ENCODE measurements at places on chromosomes 11 and 22. TPM values are rescaled to one million over a fixed set of nuclear protein-coding genes. Genes with fewer than 3 reads are reported as not detected.

Gene SCGB1D1
- total RNA-seq, result not detected

Gene HYOU1
- 129 TPM for total RNA-seq

Gene KCNK4
- total RNA-seq, result not detected

Gene GVQW3
- total RNA-seq, result 14.8 TPM

Gene PLAAT3
- 8.0 TPM for total RNA-seq

DNA sequence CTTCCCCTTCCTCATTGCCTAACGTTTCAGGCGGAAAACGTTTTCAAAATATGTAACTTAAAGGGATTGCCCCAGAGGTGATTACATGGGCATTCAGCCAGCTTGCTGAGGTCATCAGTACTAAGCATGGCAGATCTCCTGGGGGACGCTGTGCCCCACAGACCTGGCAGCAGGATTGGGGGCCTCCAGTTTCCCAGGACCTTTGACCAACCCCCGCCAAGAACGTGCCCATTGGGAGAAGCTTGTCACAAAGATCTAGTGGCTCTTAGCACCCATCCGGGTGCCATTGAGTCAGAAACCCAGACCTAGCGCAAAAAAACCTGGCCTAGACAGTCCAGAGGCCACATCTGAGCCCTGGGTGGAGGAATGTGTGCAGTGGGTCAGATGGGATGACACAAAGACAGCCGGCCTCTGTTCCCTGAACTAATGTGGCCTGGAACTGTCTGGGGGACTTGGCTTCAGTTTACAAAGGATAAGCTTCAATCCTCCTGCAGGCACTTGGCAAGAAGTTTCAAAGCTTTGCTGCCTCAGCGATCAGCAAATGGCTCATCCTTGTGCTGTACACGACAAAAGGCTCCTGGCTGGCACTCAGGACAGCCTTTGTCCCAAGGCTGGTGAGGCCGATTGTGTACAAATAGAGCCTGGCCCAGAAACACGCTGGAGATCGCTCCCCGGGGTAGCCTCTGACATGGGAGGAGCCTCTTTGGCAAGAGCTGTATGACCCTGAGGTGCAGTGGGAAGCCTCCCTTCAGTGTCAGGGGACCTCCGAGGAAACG is 9.5 kb downstream of the C1QTNF6 start:
- peak; percentile 85 for DNase-seq

- DNase-seq, result no peak
Measured at GRCh38 chr22:23098718-23099530, 28.6 kb downstream of the GNAZ start.

DNA sequence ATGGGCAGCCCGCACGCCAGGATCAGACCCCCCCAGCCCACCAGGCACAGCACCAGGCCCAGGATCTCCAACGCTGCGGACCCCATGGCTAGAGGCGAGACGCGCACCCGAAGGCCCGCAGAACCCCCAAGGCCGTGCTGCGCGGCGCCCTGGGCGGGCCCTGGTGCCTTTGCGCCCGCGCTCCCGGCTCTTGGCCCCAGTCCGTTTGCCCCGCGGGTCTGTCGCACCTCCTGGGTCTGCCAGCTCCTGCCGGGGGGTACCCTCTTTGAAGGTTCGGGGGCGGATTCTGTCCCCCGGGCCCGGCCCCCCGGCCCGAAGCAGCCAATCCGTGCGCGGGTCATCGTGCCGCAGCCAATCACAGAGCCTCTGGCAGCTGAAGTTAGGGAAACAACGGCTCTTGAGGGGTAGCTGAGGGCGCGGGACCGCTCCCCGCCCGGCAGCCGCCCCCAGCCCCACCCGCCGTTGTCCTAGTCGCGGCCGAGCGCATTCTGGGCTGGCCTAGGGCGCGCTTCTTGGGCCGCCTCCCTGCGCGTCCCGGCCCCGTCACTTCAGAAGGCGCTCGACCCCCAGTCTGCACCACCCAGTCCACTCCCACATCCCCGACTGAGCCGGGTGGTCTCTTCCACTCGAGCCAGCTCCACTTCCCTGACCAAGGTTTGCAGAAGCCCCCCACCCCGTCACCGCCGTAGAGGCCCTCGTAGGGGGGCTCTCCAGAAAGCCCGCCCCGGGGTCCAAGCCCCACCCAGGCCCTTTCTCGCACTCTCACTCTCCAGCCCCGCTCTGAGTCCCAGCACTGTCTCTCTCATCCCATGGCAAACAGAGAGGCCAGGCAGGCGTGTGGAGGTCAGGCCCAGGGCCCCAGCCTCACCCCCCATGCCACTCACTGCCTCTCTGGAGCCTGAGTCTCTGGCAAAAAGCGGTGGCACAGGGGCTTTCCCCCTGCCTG is at the start of gene CLDN5:
TSS of gene CLDN5 (minus strand) at position 241 of the 946 bp plus-strand sequence. CDS start at position 86, 155 bp downstream.
- peak; percentile 75 for DNase-seq

- no peak for DNase-seq
Measured at GRCh38 chr11:122209619-122210366, 93.8 kb upstream of the BLID start.

- DNase-seq, result no peak
Measured at GRCh38 chr22:47202819-47203553, 440.5 kb downstream of the TBC1D22A start.

DNA sequence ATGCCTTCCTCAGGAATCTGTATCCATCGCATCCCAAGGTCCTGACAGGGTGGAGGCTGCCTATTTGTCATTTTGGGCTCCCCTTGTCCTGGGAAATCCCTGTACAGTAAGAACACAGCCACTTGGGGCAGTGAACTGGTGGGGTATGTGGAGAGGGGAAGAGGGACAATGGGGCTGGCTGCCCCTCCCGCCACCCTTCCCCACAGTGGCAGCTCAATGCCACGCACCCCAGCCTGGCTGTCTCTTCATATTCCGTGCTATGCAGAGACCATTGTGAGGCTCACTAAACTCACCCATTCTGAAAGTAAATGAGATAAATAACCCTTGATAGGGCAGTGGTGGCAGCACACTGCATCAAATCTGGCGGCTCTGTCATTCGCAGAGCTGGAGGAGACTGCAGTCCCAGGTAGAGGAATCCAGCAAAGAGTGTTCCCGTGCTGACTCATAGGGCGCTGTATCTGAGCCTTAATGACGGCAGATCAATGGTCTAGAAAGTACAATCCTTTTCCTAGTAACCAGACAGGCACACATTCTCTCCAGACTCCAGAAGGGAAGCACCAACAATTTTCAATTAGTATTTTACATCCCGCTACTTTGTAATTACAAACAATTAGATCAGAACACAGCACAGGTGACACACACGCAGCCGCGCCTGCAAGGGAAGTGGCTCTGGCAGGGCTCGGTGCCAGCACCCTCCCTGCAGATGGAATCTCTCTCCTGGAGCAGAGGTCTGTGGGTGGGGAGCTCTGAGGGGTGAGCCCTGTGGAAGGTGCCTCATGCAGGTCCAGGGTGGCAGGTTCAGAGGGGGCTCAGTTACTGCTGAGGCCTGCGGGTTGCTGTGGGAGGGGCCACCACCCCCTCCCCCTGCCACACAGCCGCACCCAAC is 167.9 kb upstream of the B3GAT1 start:
- DNase-seq, result no peak

DNA sequence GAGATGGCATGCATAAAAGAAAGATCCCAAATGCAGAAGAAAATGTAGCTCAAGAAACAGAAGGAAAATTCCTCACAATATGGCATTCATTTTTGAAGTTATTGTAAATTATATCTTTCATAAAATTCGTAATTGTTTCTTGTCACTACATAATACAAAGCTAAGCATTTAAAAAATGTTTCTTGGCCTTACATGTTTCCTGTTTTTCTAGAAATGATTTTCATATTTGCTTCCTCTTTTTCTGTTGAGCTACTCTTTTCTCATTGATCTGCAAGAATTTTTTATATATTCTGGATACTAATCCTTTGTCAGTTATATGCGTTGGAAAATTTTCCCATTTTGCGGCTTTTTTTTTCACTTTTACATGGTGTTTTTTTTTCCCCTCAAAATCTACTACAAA is 48.0 kb downstream of the ENTHD1 start:
- DNase-seq, result no peak

DNA sequence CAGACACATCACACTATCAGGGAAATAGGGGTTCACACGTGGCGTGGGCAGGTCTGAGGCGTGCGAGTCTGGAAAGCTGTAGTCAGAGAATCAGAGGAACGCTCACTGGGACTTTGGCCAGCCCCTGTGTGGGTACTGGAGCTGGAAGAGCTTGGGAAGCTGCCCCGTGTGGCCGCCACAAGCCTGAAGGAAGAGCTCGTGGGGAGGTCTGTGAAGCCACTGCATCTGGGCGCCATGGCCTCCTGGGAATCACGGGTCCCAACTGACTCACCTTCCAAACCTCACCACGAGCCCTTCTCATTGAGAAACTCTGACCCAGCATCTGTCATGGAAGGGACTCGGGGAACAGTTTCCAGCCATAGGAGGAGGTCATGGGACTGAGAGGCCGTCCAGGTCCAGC is 5.9 kb upstream of the MRGPRF start:
- DNase-seq, result no peak

- DNase-seq, result peak; percentile 73
Measured at GRCh38 chr22:41833369-41834004, 582 bp downstream of the SREBF2 start.

DNA sequence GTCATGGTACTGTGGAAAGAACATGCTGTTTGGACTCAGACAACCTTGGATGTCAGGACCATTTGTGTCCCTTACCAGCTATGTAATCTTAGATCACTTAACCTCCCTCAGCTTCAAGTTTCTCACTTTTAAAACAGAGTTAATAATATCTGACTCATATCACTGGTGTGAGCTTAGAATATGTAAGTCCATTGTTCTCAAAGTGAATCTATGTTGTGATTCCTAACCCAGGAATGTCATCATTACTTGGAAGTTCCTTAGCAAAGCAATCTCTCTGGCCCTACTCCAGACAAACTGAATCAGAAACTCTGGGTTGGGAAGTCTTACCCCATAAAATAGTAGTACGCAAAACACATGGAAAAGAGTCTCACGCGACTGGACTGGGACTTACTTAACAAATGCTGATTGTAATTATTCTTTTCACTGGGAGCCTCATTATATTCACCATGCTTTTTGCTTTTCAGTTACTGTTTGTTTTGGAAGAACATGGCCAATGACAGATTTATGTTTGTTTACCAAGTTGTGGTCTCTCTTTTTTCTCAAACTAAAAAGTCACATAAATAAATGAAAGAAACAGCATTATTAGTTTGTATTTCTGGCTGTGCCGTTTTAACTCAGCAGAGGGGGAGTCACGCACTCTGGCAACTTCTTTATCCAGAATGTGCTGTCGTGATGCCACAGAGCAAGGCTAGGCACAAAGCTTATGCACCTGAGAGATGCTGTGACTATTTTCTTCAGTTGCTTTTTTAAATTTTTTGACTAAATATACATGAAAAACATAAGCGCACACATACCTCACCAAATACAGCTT is 217.7 kb upstream of the CTSC start:
- DNase-seq, result no peak

DNA sequence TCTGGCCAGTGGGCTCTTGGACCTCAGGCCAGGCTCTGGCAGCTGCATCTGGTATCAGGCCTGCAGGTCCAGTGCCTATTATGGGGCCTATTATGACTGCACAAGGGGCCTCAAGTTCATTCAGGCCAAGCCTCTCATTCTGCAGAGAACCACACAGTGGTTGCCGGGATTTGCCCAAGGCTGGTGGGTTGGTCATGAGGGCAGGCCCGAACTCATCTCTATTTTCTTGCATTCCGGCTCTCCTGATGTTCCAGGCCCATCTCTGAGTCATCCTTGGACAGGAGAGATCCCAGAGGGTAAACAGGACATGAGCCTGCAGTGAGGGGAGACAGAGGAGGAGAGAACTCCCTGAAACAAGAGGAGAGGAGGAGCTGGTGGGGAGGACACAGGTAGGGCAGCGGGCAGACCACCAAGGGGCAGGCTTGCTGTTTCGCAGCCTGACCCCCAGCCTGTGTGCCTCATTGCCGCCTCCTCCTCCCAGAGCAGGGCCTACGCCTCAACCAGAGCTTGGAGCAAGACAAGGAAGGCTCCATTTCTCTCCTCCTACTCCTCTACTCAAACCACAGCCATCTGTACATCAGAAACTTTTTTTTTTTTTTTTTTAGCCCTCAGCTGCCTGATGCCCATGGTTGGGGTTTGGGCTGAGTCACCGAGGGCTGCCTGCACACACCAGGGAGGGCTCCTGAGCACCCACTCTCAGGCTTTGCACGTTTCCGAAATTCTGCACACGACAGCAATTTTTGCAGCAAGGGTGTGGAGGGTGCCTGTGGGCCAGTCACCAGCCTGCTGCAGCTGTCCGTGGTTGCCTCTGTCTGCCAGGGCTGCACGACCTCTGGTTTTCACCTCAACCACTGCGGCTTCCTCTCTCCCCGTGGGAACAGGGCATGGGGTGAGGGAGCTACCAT is 12.7 kb upstream of the TREH start:
- no peak for DNase-seq

DNA sequence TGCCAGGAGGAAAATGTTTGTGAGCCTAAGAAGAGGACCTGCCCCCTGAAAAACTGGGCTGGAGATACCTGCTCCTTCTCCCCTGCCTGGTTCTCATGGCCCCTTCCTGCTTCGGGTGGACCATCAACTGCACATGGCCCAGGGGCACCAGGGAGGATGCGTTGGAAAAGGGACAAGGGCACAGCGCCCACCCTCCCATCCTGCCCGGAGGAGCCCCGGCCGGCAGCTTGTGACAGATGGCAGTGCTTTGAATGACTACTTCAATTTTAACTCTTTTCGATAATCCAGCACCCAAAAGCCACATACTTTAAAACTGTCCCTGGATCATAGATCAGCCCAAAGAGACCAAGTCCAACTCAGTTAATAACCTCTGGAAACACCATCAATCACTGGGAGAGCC is 135.8 kb upstream of the NECTIN1 start:
- no peak for DNase-seq

DNA sequence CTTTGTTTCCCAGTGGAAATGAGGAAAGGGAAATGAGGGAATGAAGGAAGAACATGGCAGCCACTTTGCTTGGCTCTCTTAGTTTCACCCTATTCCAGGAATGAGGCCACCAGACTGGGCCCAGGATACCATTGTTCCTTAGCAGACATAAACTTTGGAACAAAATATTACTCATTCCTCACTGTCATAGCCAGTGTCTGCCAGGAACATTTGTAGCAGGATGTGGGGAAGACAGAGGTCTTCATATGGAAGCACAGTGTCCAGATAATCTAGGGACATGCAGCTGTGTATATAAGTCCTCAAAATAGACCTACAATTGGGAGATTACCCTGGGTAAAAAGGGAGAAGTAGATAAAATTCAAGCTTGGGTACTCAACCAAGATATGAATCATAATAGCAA is 15.2 kb upstream of the FUT4 start:
- DNase-seq, result no peak

GRCh38 chr11:107961480-107961879 is 33.2 kb downstream of the RAB39A start:
- DNase-seq, result no peak

GRCh38 chr11:47977623-47978022 is 2.7 kb upstream of the PTPRJ start:
- no peak for DNase-seq

DNA sequence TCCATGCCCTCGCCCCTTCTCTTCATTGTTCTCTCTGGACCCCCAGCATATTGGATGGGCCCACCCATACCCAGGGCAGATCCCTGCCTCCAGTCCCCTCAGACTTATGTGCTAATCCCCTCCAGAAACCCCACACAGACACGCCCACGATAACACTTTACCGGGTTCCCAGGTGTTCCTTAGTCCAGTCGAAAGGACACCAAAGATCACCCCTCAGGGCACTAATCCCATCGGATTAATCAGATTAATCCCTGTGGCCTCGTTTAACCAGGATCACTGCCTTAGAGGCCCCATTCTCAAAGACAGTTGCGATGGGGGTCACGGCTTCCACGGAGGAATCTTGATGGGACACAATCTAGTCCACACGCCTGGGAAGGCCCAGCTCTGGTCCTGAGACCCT is 80.8 kb downstream of the SHANK2 start:
- no peak for DNase-seq

Data from neural progenitor cell (in vitro differentiated cells).